Retinal pigment epithelial cell (primary cell): ENCODE measurements at places on chromosomes 5 and 9.

- DNase-seq = no peak
These were observed 23.0 kb downstream of the PCSK1 start for GRCh38 chr5:96410013-96410412.

GRCh38 chr9:125374443-125375309, 113.0 kb downstream of the GAPVD1 start:
- DNase-seq = no peak

DNA sequence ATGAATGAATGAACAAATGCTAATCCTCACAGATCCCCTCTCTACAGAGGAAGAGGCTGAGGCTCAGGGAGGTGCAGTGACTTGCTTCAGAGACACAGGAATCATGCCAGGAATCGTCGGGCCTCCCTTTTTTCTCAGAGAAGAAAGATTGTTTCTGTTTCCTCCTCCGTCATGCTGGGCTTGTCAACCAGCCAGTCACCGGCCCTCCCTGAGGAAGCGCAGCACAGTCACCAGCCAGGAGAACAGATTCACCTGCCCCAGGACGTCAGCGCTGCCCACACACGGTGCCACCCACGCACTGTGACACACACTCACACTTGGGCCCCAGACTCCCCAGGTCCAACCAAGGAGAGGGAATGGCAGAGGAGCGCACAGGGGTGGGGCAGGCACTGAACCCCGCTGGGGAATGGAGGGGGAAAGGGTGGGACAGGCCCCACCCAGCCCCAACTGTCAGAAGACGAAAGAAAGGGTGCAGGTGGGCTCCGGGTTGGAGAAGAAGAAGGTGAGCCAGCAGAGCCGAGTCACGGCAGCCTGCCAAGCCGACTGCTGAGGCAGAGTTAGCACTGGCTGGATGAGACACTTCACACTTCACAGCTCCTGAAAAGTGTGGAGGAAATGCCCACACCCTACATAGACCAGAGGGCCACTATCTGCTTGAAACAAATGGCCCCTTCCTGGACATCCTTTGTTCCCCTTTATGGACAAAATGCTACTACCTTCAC, 13.8 kb upstream of the ERGIC1 start:
- DNase-seq = no peak

DNA sequence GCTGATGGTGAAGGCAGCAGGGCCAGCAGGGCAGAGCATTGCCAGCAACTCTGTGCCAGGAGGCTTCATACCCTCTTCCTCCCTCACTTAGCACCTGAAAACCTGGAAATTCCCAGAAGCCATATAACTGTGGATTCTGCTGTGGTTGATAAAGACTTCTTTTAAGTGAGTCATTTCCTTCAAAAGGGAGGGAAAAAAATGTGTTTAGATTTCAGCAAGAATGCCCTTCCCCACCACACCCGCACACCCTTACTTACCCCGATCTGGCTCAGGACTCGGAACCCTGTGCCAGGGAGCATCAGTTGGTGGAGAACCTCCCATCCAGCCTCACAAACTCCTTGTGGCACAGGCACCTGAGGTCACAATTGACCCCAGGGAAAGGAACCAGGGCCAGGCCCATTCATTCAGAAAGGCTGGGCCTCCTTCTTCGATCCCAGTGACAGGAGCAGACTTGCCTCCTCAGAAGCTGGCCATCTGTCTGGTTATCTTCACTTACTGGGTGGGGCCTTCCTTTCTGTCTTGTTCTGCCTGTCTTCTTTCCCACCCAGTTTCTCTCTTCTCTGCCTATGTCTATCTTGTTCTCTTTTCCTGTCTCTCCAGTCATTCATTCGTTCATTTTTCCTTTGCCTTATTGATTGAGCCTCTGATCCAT, 62.6 kb downstream of the PLAC8L1 start:
- DNase-seq = no peak

DNA sequence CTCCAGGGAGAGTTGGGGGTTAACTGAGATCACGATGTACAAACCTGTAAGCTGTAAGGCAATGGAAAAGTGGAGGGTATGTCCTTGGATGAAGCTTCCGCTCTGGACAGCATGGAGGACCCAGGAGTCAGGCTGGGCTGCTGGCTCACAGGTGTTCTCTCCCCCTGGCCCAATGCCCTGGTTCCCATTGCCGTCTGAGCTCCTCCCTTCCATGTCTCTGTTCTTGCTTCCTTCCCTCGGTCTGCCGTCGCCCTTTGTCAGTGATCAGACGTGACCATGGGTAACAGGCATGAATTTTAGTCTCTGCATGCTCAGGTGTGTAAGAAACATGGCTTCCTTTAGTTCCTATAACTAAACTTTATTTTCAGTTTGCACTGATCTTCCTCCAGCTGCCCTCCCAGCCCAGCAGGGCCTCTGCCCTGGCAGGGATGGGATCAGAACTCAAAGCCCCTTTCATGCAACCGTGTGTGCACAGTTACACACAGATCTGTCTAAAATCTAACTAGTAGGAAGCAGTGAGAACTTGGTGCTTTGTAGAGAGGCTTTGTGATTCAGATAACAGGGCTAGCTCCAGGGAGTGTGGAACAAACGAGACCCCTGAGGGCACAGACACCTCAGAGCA, 51.7 kb upstream of the KCNMB1 start:
- DNase-seq = no peak

- DNase-seq = no peak
These were observed 64.6 kb upstream of the HAPLN1 start for GRCh38 chr5:83785176-83785668.

GRCh38 chr5:142841511-142842265, 71.5 kb downstream of the ARHGAP26 start:
- DNase-seq = no peak

- no peak for DNase-seq
These were observed 173.2 kb downstream of the DAB2IP start for GRCh38 chr9:121824651-121825030.

DNA sequence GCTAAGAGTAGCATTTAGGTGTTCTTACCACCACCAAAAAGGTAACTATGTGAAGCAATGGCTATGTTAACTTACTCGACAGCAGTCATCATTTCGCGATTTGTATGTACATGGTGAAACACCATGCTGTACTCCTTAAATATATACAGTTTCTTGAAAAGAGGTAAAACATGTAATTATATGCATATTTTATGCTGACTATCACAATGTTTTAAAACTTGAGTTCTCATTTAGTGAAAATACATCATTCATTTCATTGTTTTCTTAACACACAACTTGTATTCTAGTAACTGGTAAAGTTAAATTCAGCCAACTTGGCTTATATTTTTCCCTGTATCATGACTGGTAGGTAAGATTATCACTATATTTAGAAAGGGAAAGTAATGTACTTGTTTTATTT, 189.9 kb downstream of the ADCY2 start:
- no peak for DNase-seq

DNA sequence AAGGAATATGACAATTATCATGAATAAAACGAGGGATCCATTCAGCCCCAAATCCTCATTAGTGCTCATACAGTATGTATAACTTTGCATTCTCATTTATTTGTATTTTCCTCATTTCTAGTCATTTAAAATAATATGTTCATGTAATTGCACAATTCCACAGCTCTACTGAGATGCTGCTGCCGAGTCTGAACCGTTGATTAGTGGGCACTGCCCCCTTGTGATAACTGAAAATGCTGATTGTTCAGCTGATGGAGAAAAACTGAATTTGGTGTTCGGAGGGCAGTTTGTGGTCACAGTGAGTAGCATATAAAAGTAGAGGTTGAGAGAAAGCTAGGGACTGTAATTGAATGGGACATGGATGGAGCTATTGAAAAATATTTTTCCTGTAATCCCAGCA, 12.2 kb upstream of the GPR151 start:
- no peak for DNase-seq

DNA sequence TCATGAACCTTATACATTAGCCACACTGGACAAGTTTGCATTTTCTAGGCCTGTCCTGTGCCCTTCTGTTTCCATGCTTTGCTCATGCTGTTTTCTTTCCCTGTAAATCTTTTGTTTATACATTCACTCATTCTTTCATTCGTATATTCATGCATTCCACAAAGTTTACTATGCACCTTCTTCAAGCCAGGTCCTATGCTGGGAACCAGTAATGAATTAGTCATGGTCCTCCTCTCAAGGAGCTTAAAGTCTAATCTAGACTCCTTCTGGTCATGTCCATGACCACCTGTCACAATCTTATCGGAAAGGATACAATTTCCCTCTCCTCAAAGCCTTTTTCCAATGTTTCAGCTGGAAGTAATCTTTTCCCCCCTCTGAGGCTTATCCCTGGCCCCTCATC, 9.1 kb upstream of the XPA start:
- no peak for DNase-seq

- no peak for DNase-seq
These were observed 51.1 kb downstream of the GNA14 start for GRCh38 chr9:77597057-77597456.

DNA sequence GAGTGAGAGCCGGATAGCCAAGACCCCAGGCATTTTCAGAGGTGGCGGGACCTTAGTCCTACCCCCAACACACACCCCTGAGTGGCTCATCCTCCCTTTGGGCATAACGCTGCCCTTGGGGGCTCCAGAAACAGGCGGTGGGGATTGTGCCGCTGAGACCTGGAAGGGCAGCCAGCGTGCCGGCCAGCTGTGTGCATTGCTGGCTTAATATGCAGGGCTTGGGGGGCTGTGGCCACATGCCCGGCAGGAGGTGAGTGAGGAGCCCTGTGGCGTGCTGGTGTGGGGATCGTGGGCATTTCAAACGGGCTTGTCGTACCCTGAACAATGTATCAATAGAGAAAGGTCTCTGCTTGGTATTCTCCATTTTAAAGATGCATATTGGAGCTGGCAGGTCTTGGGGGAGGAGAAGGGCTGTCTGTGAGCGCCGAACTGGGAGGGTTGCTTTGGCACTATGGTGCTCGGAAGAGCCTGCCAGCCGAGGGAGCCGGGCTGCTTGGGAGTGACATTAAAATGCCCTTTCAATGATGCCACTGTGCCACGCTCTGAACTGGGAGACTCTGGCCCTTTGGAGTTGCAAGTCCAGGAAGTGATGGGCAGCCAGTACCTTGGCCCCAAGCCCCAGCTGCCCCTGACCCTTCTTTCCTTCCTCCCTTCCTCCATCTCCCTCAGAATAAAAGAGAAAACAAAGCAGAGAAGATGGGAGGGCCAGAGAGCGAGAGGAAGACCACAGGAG, 11.2 kb upstream of the OLFM1 start:
- DNase-seq = no peak

- DNase-seq = no peak
These were observed 615.3 kb downstream of the BNC2 start for GRCh38 chr9:16255217-16255616.

- DNase-seq = no peak
These were observed 27.8 kb upstream of the ELL2 start for GRCh38 chr5:95989283-95990048.

DNA sequence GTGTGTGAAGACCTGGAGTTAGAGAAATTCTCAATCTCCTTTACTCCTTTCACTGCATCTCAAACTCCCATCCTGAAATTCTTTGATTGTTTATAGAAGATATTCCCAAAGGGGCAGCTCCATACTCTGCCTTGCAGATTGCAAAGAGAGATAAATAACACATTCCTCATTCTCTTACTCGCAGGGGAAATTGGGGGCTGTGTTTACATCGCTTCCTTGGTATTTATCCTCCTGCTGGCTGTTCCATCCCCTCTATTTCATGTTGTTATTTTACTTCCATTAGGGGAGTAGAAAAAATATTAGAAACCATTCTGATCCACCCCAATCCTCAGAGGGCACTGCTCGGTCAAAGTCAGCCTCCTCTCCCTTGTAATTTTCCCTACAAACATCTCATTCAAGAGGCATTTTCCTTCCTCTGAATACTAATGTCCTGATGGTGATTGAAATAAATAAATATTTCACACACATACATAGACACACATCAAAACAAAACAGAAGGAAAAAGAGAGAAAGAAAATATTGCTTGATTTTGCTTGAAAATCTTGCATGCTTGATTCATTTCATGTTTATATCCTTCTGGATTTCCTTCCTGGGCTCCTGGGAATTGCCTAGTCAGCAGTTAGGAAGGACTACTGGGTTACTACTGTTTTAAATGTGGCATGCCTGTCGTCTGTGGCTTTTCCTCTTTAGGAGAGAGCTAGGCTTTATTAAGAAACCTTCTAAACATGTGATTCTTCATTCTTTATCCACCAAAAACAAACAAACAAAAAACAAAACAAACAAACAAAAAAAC, 420.1 kb upstream of the PAPPA start:
- no peak for DNase-seq

DNA sequence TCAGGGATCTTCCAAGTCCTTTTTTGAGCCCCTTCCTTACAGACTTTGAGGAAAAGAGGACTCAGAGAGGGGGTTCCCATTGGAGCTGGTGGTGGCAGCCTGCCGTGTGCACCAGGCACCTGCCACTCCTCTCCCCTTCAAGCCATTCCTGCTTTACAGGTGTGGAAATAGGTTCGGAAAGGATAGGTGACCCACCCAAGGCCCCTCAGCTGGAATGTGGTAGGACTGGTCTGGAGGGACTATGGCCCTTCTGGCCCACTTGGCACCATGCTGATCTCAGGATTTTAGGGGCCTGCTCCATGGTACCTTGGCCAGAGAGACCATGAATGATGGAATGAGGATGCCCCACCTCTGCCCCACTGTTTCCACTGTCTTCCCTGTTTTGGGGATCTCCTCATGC, 1.4 kb downstream of the GALNT12 start:
- no peak for DNase-seq

DNA sequence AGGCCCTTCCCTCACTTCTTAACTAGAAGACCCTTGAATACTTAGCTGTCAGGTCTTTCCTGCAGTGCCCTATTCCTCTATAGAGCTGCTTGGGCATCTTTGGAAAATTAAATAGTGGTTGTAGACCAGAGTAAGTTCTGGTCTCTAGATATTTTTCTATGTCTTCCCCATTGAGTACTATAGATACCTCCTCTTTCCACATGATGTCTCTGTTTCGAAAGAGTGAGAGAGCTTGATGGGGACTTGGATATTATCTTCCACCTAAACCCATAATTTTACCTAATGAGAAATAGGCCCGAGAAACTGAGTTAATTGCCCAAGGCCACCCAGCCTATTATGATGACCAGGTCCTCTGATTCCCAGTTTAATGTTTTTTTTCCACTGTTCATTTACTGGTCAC, 40.2 kb downstream of the SPEF2 start:
- DNase-seq = no peak

GRCh38 chr5:149735066-149735465, 5.0 kb downstream of the PPARGC1B start:
- no peak for DNase-seq
